ENCODE measurements at places on chromosomes 3 and 15.

DNA sequence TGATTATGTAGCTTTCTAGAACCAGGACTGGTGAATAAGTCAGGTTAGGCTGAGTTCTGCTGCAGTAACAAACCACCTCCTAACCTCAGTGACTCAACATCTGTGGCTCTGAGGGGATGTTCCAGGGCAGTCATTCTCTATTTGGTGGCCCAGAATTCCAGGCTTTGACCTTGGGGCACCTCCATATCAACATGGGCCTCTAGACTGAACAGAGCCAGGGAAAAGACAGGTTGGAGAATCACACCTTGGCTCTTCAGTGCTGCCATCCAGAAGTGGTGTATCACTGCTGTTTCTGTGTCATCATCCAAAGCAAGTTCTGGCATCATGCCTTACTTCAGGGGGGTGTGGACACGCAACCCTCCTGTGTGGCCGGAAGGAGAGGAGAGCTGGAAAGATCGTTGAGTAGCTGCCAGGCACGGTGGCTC lies 15.3 kb downstream of the ZBTB47 start:
- no peak for DNase-seq

DNA sequence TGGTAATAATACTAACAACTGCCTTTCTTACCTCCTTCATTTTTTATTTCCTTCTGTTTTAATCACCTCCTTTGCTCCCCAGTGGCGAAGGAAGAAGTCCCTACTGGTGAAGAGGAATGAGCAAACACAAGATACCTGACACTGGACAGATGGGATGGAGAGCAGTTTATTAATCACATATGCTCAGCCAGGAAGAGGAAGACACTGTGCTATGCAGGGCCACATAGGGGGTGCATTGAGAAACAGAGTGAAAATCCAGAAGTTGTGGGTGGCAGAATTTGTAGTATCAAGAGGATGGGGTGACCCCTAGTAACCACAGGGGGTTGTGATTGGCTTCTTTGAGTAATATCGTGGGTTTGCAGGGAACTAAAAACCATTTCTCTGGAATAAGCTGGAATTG lies 1041.9 kb downstream of the OTOL1 start:
- no peak for DNase-seq

- DNase-seq: no peak
Measured at GRCh38 chr15:69120732-69121131, 39.7 kb upstream of the GLCE start.

DNA sequence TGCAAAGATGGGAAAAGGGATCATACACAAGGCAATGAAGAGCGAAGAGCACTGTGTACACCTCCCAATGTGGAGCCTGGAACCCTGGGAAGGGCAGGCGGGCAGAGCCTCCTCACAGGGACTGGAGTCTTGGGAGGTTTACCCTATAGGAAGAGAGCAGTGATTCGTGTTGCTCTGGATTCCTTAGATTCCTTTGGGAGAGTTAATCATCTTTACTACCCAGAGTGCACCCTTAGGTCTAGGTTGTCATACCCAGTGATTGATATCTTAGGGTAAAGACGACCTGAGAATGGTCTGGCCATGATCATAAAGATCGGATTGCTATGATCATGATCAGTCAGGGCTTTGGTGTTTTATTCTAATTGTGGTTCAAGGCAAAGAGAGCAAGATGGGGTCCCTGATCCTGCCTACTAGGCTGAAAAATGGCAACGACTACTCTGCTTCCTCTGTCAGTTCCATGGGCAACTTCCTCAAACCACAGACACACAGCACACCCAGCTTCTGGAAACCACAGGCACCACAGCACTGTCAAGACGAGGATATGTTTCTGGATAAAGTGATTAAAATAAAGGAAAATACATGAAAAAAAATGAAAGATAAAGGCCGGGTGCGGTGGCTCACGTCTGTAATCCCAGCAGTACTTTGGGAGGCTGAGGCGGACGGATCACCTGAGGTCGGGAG lies 20.4 kb upstream of the MAP6D1 start:
- no peak for DNase-seq

DNA sequence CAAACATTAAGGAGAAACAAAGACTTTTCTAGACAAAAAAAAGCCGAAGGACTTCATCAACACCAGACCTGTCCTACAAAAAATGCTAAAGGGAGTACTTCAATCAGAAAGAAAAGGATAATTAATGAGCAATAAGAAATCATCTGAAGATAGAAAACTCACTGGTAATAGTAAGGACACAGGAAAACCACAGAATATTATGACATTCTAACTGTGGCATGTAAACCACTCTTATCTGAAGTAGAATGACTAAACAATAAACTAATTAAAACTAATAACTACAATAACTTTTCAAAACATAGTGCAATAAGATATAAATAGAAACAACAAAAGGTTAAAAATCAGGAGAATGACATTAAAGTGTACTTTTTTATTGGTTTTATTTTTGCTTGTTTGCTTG lies 584.5 kb upstream of the CCDC54 start:
- no peak for DNase-seq
